Hepatocyte (in vitro differentiated cells): ENCODE measurements at places on chromosomes 6 and 20. TPM values are rescaled to one million over a fixed set of nuclear protein-coding genes. Genes with fewer than 3 reads are reported as not detected.
A peak's percentile ranks its signal among the peaks of the same experiment; 100 is the strongest.

DNA sequence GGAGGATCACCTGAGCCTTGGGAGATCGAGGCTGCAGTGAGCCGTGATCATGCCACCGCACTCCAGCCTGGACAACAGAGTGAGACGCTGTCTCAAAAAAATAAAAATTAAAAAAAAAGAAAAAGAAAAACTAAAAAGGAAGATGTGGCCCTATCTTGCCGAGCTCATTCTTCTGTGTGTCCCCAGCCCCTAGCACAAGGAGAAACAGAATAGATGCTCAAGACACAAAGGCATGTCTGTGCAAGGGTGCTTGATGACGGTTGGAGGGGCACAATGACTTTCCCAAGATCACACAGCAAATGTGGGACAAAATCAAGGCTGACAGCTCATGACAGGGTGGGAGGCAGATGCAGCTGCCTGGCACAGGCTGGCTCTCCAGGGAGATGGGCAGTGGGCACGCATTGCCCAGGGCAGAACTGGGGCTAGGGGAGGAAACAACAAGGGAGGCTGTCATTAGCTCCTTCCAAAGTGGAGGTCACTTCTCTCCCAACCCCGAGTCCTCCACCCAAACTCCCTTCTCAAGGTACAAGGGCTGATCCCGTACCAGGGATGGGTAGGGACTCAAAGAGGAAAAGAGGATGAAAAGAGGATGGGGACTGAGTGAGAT is 775 bp upstream of the NRSN2 start:
- DNase-seq: no peak
- peak overlapping the region; percentile 99 for H3K27ac ChIP-seq
- H3K36me3 ChIP-seq: no peaks in the 10 kb centered on the region
- no peaks in the 10 kb centered on the region for H3K27me3 ChIP-seq

DNA sequence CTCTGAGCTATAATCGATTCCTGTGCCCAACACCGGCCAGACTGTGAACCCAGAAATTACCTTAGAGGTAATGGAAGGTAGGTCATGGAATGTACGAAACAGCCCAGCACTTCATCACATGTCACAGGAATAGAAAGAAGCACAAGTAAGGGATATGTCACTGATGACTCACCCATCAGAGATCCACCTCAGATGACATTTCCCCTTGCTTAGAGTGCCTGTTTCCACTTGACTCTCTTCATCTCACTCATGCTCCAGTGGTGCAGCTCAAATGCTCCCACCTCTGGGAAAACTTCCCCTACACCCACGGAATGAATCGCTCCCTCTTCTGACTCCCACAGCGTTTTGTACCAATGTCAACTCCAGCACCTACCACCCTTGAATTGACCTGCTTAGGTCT is 381.6 kb upstream of the CNR1 start:
- H3K27me3 ChIP-seq: no peaks in the 10 kb centered on the region
- no peak overlapping the region for H3K4me3 ChIP-seq
- H3K4me1 ChIP-seq: no peaks in the 10 kb centered on the region
- no peak for DNase-seq
- no peaks in the 10 kb centered on the region for H3K36me3 ChIP-seq

- H3K4me1 ChIP-seq: no peaks in the 10 kb centered on the region
- no peak for DNase-seq
- no peaks in the 10 kb centered on the region for H3K27me3 ChIP-seq
- no peak overlapping the region for H3K4me3 ChIP-seq
- no peak overlapping the region for H3K27ac ChIP-seq
These were observed 22.0 kb downstream of the KIF13A start for GRCh38 chr6:17965397-17965796.

- no peaks in the 10 kb centered on the region for H3K36me3 ChIP-seq
- peaks cover 20% of the 10 kb centered on the region for H3K27me3 ChIP-seq
- no peak overlapping the region for H3K4me3 ChIP-seq
- no peak overlapping the region for H3K27ac ChIP-seq
These were observed 290.2 kb downstream of the PHACTR1 start for GRCh38 chr6:13006578-13007300.

- no peaks in the 10 kb centered on the region for H3K4me1 ChIP-seq
- H3K36me3 ChIP-seq: no peaks in the 10 kb centered on the region
- no peak overlapping the region for H3K4me3 ChIP-seq
- no peaks in the 10 kb centered on the region for H3K27me3 ChIP-seq
- no peak for DNase-seq
These were observed 30.8 kb upstream of the SSR1 start for GRCh38 chr6:7343546-7344475.

DNA sequence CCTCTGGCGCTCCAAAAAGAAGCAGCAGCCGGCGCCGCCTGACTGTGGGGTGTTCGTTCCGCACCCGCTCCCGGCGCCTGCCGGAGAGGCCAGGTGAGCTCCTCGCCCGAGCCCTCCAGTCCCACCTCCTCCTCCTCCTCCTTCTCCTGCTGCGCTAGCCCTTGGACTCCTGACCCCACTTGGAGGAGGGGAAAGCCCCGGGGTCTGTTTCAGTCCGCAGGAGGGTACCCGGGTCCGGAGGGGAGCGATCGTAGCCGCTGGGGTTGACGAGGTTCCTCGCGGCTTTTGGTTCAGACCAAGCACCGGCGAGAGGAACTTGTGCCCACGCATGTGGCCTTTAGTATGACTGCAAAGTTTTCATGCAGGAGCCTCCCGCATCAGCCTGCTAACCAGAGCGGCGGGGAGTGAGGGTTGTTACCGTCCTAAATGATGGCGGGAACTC is 493 bp downstream of the CRYBG1 start:
- peak overlapping the region; percentile 88 for H3K4me3 ChIP-seq
- DNase-seq: peak; percentile 51
- peaks cover 12% of the 10 kb centered on the region for H3K27me3 ChIP-seq
- peak overlapping the region; percentile 71 for H3K27ac ChIP-seq

- no peaks in the 10 kb centered on the region for H3K27me3 ChIP-seq
- H3K4me3 ChIP-seq: no peak overlapping the region
- H3K27ac ChIP-seq: no peak overlapping the region
- no peaks in the 10 kb centered on the region for H3K36me3 ChIP-seq
These were observed 100.0 kb downstream of the ATG5 start for GRCh38 chr6:106225581-106225980.

GRCh38 chr20:32786059-32786760 is 24.0 kb downstream of the DNMT3B start:
- H3K4me1 ChIP-seq: no peaks in the 10 kb centered on the region
- no peak for DNase-seq

GRCh38 chr6:117448011-117448410 is 22.3 kb upstream of the ROS1 start:
- DNase-seq: no peak
- peaks cover 18% of the 10 kb centered on the region for H3K4me1 ChIP-seq

DNA sequence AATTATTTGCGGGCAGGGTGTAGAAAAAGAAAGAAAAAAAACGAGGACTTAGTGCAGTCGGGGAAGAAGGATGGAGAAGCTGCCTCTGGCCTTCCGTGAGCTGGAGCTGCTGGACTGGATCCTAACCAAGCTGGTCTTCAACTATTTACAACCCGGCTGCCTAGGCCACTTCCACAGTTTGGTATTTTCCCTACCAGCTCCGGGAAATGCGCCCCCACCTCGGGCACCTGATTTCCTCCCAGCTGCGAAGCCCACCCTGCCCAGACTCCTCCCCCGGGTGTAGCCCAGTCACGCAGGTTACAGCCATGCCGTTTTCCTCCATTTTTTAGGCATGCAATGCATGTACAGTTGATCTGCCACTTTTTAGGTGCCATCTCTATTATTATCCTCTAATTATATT is 21.2 kb downstream of the THEMIS start:
- no peaks in the 10 kb centered on the region for H3K4me1 ChIP-seq
- peak; percentile 52 for DNase-seq
- peak overlapping the region; percentile 21 for H3K4me3 ChIP-seq

DNA sequence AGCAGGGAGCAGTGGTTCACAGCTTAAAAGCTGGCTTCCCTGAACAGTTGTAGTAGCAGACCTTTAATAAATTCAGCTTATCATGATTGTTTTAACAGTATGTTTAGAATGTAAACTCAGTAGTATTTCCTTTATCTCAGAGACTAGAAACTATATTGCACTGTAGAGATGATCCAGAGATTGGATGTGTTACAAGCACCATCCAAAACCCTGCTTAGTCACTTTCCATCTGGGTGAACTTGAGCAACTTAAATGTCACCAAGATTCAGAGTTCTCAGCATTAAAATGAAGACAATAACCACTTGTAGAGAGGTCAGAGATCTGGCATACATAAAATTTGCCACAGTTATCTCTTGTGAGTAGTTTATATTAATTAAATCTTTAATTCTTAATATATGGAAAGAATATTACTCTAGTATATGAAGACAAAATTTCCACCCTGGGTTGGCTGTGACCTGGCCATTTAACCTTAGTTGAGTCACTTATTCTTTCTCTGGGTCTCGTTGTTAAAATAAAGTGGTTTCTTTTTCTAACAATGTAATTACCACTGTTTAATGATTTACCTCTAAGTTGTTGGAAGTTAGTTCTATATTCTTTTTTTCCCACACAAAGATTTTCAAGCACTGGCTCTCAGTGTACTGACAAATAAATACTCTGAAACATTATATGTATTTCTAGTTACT is 239.2 kb upstream of the FKBP1C start:
- no peak for DNase-seq
- no peak overlapping the region for H3K27ac ChIP-seq
- no peak overlapping the region for H3K4me3 ChIP-seq

DNA sequence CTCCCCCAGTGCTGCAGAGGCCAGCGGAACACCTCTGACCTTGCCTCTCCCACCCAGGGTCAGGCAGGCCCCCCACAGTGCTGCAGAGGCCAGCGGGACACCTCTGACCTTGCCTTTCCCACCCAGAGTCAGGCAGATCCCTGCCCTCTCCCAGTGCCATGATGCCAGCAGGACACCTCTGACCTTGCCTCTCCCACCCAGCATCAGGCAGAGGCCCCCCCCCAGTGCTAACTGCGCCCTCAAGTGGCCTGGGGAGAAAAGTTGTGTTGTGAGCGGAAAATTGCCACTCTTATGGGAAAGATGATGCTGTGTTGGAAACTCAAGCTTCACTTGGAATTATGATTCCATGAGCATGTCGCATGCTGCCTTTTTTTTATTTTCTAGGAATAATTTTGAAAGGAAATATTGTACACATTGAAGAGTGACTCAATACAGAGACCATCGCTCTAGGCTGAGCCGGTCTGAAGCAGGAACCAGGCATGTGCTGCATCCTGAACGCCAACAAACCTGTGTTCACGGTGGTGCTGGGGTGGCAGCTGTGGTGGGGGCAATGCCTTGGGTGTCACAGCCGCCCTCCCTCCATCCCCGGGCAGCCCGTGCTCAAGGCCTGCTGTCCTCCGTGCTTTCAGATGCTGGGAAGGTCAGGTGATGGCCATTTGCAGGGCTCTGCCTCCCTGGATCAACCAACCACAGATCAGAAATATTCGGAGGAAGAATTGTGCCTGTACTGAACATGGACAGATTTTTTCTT is 98.6 kb downstream of the CDH4 start:
- no peaks in the 10 kb centered on the region for H3K36me3 ChIP-seq
- no peaks in the 10 kb centered on the region for H3K4me1 ChIP-seq

DNA sequence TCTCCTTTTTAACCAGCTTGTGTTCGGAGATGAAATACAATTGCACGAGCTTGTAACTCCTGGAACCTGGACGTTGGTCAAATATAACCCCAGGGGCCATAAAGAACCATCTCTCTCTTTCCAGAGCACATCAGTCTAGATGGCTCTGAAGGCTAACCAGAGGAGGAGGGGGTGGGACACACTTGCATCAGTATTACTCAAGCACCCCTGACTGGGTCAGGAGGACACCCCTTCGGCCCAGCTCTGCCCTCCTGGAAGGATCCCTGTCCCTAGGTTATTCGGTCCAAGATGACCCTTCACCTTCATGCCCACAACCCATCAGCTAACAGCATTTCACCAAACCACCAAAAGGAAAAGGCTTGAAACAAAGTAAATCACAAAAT is 67.1 kb downstream of the FYN start:
- no peak for DNase-seq
- H3K4me3 ChIP-seq: no peak overlapping the region
- H3K27me3 ChIP-seq: no peaks in the 10 kb centered on the region
- no peak overlapping the region for H3K27ac ChIP-seq
- H3K36me3 ChIP-seq: no peaks in the 10 kb centered on the region

- DNase-seq: peak; percentile 72
- no peaks in the 10 kb centered on the region for H3K36me3 ChIP-seq
- no peak overlapping the region for H3K4me3 ChIP-seq
- peaks cover 10% of the 10 kb centered on the region for H3K4me1 ChIP-seq
- no peaks in the 10 kb centered on the region for H3K27me3 ChIP-seq
These were observed 26.1 kb upstream of the KCNB1 start for GRCh38 chr20:49508435-49509199.

DNA sequence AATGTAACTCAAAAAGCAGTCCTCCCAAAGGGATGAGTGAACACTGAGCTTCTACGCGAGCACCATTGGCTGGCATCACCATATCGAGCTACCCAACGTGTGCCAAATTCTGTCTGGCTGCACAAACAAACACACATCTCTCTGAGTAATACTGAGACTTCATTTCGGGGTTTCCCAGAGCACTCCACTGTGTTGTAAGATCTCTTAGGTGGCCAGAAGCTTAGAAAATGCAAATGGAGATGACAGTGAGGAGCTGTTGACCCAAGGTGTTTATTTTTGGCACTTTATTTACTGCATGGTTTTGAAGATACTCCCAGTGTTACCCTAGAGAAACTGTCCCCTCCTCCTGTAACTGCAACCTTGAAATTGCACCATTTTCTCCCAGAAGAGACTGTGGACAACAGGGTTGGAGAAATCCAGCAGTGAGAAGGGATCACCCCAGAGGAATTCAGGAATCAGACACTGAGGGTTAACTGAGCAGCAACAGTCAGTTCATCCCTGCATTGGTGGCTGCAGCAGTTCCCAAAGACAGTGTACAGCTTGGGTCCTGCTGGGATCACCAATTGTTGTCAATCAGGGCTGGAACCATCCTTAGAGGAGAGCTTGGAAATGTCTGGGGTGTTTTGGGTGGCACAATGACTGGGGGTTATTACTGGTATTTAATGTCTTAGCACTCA is 1.0 kb upstream of the RIPOR2 start:
- no peak overlapping the region for H3K27ac ChIP-seq
- H3K4me1 ChIP-seq: no peaks in the 10 kb centered on the region
- DNase-seq: no peak
- H3K27me3 ChIP-seq: no peaks in the 10 kb centered on the region

DNA sequence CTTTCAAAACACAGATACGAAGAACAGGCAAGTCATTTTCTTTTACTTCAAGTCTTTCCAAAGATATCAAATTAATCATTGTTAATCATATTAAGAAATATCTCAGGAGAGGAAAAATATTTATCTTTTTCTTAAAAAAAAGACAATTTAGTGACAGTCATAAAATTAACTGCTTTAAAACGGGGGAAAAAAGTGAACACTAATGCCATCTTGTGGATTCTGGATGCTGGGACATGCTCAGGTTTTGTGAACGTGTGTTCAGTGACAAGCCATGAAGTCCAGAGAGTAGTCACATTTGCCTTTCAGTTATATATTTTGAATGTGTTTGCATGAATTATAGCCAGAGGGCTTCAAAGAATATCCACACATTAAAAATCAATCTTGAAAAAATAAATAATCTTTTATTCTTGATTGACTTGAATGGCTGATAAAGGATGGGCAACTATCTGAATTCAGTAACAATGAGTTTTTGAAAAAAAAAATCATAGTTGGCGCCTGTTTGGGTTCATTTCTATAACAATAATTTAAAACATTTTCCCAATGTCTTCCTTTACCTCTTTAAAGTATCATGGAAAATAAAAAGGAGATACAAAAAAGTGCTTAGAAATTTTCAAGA is 74.7 kb upstream of the NOX3 start:
- H3K27ac ChIP-seq: peak overlapping the region; percentile 61
- no peaks in the 10 kb centered on the region for H3K36me3 ChIP-seq
- H3K4me3 ChIP-seq: no peak overlapping the region
- DNase-seq: peak; percentile 52
- no peaks in the 10 kb centered on the region for H3K4me1 ChIP-seq
- H3K27me3 ChIP-seq: no peaks in the 10 kb centered on the region

CALHM5 gene
- 0.46 and 0.62 TPM in 2 replicates for polyA plus RNA-seq

SMLR1 gene
- polyA plus RNA-seq: 13.7 and 31.0 TPM in 2 replicates

ZNF133 gene
- 10.8 and 10.9 TPM in 2 replicates for polyA plus RNA-seq

CST7 gene
- not detected in 2 replicates for polyA plus RNA-seq

ABHD12 gene
- polyA plus RNA-seq: 150 and 187 TPM in 2 replicates

LY6G6D gene
- polyA plus RNA-seq: 1.2 and 3.0 TPM in 2 replicates

PPP1R14C gene
- 3.8 and 5.2 TPM in 2 replicates for polyA plus RNA-seq
